ENCODE measurements at places on chromosomes 3 and 15. TPM values are rescaled to one million over a fixed set of nuclear protein-coding genes. Genes with fewer than 3 reads are reported as not detected.

CILP gene
- 40.4 TPM for total RNA-seq

CHST13 gene
- total RNA-seq, result 0.42 TPM

ATP10A gene
- 23.9 TPM for total RNA-seq

CTDSPL2 gene
- total RNA-seq, result 28.8 TPM

SCAANT1 gene
- total RNA-seq, result not detected

ZBTB47 gene
- 79.7 TPM for total RNA-seq

TUSC7 gene
- total RNA-seq, result not detected

SEC11A gene
- total RNA-seq, result 90.3 TPM

GP9 gene
- not detected for total RNA-seq

FAIM gene
- total RNA-seq, result 8.3 TPM

UNC13C gene
- 4.2 TPM for total RNA-seq

GOLGA8K gene
- total RNA-seq, result not detected

SETMAR gene
- total RNA-seq, result 28.5 TPM

POPDC2 gene
- total RNA-seq, result 85.5 TPM

TXNRD3 gene
- total RNA-seq, result 23.7 TPM

LTF gene
- 0.45 TPM for total RNA-seq

SLC51A gene
- not detected for total RNA-seq

ARPIN gene
- total RNA-seq, result 26.6 TPM

SLC24A5 gene
- total RNA-seq, result not detected

GANC gene
- total RNA-seq, result 12.2 TPM

FBXW12 gene
- total RNA-seq, result 0.65 TPM

RPL14 gene
- 353 TPM for total RNA-seq

AGBL1 gene
- not detected for total RNA-seq

CACNA1D gene
- total RNA-seq, result 1.4 TPM

PPP1R14D gene
- total RNA-seq, result not detected

ADAMTS17 gene
- 6.6 TPM for total RNA-seq

RAB6B gene
- 11.7 TPM for total RNA-seq

ANKRD63 gene
- not detected for total RNA-seq

FAM81A gene
- total RNA-seq, result 0.57 TPM

LMLN gene
- total RNA-seq, result 4.6 TPM

MFAP1 gene
- 21.3 TPM for total RNA-seq

DPPA2 gene
- total RNA-seq, result not detected

CTXN2 gene
- not detected for total RNA-seq

DAZL gene
- not detected for total RNA-seq

MYL3 gene
- 9.5 TPM for total RNA-seq

ARHGEF26 gene
- 139 TPM for total RNA-seq

STX19 gene
- total RNA-seq, result not detected

CLRN1 gene
- not detected for total RNA-seq

SLC22A14 gene
- not detected for total RNA-seq

HYAL1 gene
- total RNA-seq, result 8.3 TPM

SLC28A1 gene
- not detected for total RNA-seq

THRB gene
- total RNA-seq, result 47.1 TPM

FANCD2OS gene
- not detected for total RNA-seq

KLHDC8B gene
- total RNA-seq, result 190 TPM

GCHFR gene
- 13.9 TPM for total RNA-seq

GPR149 gene
- not detected for total RNA-seq

AMT gene
- 4.1 TPM for total RNA-seq

POLR2M gene
- 199 TPM for total RNA-seq

GOLGA8F gene
- total RNA-seq, result under 0.01 TPM

SMCO1 gene
- not detected for total RNA-seq

SOX14 gene
- not detected for total RNA-seq

GREM1 gene
- total RNA-seq, result 31.9 TPM

ACKR2 gene
- 7.6 TPM for total RNA-seq

CPLX3 gene
- not detected for total RNA-seq

GOLGA8S gene
- not detected for total RNA-seq

LIPC gene
- total RNA-seq, result 0.63 TPM

MYO5C gene
- total RNA-seq, result 3.7 TPM

All from esophagus muscularis mucosa (tissue), 4 donors.